ENCODE measurements at places on chromosomes 11 and 22.

GRCh38 chr11:64569300-64569970, 21.6 kb upstream of the SLC22A12 start:
- peak; percentile 27 for DNase-seq

DNA sequence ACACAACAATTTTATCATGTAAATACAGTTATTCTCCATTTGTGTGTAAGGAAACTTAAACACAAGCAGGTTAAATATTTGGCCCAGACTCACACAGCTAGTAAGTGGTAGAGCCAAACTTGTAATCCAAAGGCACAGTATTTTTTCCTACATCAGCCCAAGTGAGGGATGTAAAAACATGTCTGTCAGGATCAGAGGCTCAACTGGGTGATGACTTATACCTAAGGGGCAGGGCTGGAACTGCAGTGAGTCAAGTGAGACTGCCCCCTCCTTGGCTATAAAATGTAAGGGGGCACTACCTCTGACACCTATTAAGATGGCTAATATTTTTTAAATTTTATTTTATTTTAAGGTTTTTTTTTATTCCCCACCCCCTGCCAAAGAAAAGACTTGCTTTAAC, 82.6 kb downstream of the APIP start:
- DNase-seq = no peak

DNA sequence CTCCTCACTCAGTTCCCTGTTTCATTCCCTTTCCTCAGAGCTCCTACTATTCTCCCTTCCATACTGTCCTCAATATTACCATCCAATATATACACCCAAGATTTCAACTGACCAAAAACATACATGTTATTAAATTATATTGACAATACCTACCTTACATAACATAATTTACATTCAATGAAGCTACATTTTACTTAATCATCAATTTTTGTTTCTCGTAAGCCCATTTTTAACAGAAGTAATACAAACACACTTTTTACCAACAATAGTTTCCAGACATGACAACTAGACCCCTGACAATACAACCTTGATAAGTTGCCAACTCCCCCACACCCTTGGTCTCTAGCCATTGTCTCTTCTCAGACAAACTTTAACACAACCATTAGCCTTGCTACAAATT, 145.8 kb upstream of the DDI1 start:
- DNase-seq = no peak

GRCh38 chr11:71563406-71563805, 2.0 kb upstream of the KRTAP5-10 start:
- DNase-seq = no peak

GRCh38 chr11:113184498-113184897, 129.9 kb upstream of the TTC12 start:
- DNase-seq = no peak

DNA sequence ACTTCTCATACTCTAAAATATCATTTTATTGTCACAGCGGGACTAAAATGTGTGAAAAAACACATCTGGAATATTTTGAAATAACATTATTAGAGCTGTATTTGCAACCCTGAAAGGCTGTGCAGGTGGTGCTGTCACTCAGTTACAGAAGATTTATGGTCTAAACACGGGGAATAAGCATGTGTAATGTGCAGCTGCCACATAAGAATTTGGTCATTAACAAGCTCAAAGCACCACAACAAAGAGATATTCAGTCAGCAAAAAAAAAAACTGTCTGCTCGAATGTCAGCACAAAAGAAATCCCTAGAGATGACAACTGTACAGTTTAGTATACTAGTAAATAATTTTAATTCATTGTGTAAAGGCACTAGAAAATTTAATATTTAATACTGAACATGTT, 31.3 kb downstream of the TMEM123 start:
- no peak for DNase-seq
